Stromal cell of bone marrow (primary cell): ENCODE measurements at places on chromosomes 4 and X.

GRCh38 chr4:127084666-127085065, 548.1 kb upstream of the INTU start:
- DNase-seq, result no peak

- no peak for DNase-seq
These were observed 34.2 kb upstream of the FAT1 start for GRCh38 chr4:186757696-186758355.

DNA sequence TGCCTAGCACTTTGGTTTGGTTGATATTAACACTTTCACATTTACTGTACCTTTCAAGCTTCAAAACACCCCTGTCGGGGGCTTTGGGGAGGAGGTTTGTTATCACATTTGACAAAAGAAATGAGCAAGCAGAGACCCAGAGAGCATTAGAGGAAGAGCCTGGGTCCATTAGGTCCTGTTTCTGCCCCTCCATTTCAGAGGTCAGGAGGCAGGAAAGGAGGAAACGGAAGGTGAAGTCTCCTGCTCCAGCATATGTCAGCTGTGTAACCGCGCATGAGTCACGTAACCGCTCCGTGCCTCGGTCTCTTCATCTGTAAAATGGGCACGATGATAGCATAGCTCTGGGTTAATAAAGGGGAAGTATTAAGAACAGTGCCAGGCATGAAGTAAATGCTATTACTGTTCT, 201.9 kb upstream of the BCOR start:
- no peak for DNase-seq

DNA sequence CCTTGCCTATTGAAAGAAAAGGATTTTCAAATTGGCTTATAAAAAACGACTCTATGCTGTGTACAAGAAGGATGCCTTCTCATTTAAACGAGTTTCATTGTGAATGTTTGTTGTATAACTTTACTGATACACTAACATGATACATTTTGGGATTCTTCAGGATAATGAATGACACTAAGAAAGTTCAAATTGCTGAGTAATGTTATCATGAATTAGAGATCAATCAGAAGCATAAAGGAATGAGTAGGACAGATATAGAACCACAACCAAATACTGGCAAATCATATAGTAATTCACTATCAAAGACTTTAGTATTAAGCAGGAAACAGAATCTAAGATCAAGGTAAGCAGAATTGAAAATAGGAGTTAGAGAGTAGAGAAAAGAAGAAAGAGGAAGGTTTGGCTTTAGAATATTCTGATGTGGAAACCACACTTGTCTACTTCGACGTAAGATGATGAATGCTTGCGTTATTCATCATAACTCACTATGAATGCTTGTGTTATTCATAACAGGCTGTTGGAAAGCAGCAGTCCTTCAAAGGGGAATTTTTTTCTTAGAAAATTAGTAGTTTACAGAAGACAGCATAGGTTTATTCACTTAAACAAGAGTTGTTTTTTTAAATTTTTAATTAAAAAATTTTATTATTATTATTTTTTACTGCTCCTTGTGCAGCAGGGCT, 13.4 kb downstream of the CCDC158 start:
- DNase-seq, result peak; percentile 18

DNA sequence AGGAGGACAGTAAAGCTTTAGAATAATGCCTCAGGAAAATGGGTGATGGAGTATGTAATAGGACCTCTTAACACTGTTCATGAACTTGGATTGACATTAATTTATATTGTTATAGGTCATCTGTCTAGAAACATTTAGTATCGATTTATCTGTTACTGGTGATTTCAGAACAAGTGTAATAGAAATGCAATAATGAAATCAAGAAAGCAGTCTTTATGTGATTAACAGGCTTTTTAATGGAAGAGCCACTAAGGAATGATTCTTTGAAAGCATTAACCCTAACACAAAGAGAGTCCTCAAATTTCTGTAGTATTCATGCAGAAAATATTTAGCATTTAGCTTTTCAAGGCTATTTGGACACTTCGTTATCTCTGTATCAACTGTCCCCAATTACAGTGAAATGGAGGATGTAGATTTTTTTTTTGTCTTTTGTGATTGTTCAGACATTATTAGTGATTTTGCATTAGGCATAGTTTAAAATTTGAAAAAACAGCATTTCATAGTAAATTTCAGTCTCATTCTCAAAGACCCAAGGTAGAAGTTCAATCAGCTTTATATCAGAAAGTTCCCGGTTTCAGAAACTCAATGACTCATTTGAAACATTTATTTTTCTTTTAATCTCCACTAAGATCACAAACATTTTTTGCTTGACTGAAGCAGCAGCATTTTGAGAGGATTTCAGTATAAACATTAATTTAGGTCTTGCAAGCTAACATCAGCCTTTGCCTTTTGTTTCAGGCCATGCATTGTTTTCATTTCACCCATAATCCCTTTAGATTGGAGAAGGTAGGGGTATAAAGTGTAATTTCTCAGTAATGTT, 56.3 kb downstream of the AGTR2 start:
- no peak for DNase-seq

DNA sequence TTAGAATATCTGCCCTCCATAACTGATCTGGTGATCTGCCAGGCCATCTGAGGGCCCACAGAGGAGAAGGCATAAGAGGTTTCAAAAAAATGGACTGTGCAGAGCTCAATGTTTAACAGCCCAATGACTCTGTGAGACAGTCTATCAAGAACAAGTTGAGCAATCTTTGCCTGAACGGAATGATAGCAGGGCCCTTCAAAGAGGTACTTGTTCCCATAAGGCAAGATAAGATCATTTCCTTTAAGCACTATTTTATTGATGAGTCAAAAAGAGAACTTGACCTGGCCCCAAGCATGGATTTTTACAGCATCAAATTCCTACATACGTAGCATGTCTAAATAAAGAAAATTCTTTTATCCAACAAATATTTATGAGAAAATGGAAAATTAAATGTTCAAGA, 182.8 kb downstream of the IDS start:
- DNase-seq, result no peak

DNA sequence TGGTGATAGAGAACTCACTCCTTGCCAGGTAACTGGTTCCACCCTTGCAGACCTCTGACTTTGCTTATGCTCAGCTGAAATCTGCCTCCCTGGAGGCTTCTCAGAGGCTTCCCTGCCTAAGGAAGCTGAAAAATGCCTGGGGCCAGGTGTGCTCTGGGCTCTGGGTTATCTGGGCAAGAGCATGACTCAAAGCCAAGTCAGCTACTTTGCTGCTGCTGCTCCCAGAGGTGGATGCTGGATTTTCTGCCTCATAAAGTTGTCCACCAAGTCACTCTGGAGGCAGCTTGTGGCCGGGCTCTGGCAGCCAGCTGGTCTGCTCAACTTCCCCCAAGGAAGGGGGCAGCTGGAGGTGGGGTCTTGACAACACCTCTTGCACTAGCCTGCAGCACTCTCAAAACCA, 132.7 kb downstream of the PJA1 start:
- DNase-seq, result no peak

DNA sequence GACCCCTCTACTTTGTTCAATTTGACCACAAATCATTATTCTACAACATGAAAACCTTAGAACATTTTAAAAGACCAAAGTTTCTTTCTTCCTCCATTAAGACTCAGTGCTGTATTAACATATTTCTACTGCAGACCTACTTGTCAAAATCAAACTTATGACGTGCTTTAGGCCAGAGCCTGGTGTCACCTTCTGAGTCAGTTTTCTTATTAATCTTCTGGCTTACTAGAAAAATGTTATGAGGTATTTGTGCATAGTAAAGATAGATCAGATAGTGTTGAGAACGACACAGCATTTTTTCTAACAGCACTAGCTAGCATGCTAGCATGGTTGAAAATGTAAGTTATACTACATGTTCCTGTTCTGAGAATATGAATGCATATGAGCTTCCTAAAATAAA, 333.6 kb upstream of the FAM241A start:
- DNase-seq, result no peak

GRCh38 chr4:119268466-119268865, 53.5 kb downstream of the FABP2 start:
- DNase-seq, result no peak

GRCh38 chrX:155886409-155886808, 5.3 kb downstream of the VAMP7 start:
- no peak for DNase-seq

GRCh38 chrX:93673869-93674271, at the start of gene FAM133A:
Gene FAM133A (plus strand): TSS chrX:93674206. CDS start chrX:93709420, 35,214 bp downstream.
- peak; percentile 34 for DNase-seq

DNA sequence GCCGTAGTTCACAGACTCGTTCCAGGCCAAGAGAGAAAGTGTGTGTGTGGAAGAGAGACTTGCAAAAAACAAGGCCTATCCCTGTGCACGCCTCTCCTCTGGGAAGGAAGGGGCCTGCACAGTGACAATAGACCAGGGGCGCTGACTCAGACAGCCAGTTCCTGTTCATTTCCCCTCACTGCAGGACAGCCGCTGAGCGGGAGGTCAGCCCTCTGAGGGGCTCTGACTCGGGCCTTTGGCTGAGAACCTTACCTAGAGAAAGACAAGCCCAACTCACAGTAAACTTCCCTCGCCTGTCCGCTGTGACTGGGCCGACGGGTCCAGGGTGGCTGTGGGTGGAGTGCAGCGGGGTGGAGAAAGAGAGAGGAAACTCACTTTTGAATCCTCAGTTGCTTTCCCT, 52.1 kb downstream of the RTL5 start:
- no peak for DNase-seq

DNA sequence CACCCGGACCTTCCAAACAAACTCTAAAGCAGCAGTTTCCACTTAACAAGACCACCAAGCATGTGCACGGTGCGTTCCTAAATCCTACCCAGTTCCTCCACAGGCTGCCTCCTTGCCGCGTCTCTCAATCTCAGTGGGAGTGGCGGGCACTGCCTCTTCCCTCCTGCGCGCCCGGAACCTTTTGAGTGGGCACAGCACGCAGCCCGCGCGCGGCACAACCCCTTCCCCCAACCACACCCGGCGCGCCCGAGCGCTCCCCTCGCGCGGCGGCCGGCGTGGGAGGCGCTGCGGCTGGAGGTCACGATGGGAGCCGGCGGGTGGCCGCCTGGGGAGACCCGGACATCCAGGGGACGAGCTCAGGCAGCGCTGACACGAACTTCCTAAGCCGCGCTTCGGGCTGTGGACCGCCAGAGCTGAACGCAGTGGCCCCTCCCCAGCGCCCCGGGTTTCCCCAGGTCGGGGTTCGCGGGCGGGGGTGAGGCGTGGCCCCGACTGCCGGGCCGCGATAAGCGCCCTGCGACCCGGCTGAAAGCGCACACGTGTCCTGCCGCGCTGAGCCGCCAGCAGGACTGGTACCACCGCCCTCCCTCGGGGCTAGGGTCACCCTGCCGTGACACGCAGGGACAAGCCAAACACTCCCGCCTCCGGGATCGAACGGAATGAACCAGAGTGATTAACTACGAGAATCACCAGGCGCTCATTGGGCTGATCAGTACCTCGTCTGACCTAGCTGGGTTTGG, at the start of gene ABCG2:
TSS of gene ABCG2 (minus strand) at position 151 of the 740 bp plus-strand sequence. CDS start 18,644 bp downstream, outside the sequence.
- DNase-seq, result no peak

GRCh38 chr4:152894673-152895072, 41.5 kb upstream of the FHDC1 start:
- DNase-seq, result peak; percentile 39

DNA sequence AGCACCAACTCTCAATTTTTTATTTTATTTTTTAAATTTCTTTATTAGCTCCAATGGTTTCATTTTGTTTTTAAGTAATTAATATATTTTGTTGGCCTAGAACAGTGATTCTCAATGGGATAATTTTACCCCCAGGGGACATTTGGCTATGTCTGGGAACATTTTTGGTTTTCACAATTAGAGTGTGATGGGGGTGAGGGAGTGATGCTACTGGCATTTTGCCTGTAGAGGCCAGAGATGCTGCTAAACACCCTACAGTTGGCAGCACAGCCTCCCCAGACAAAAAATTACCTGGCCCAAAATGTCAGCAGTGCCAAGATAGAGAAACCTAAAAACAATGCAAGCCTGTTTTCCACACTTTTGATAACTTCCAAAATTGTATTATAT, 64.6 kb downstream of the HHIP start:
- DNase-seq, result no peak

DNA sequence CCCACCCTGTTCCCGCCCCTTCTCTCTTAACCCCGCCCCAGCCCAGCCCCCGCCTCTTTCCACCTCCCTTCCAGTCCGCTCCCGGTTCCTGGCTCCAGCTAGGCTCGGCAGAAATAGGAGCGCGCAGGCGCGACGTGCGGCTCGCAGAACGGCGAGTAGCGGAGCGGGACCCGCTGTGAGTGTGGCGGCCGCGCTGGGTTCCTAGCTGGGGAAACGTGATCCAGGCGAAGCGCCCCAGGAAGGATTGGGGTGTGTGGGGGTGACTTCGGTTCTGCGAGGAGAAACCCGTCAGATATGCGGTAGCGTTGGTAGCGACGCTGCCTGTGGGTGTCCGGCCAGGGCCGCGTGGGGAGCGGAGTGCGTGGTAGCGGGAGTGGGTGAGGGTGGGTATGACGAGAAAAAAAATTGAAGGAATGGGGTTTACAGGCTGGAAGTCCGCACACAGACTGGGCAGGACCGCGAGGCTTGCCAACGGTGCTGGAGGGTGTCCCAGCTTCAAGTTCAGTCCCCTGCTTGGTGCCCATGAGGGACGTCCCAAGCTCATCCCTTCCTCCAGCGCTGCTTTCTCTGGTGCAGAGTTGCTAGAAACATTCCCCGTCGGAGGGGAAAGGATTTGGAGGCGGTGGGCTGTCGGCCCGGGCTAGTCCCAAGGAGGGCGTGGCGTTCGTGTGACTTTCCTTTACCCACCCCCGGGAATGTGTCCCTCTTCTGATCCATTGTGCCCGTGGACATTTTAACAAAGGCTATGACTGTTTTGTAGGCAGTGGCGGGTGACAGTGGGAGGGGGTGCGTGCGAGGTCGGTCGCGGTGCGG, at the start of gene PRRG1:
TSS of gene PRRG1 (plus strand) at position 144 of the 813 bp plus-strand sequence. CDS start 56,886 bp downstream, outside the sequence.
- peak; percentile 68 for DNase-seq

DNA sequence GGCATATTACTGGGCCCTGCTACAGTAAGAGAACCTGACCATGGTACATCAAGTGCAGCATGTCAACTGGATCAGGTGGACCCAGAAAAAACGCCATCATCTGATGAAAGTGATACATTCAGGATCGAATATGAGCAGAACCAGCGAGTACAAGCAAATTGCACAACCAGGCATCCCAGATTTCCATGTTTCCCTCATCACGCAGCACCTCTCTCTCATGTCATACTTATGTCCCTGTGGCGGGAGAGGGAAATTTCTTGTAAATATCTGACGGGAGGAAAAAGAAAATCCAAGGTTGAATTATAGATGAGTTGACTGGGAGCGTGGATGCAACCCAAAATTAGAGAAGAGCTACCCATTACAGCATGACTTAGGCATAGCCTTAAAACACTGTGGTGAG, 608.5 kb upstream of the FAT1 start:
- no peak for DNase-seq

- no peak for DNase-seq
These were observed 82.5 kb downstream of the GATB start for GRCh38 chr4:151678048-151678872.

DNA sequence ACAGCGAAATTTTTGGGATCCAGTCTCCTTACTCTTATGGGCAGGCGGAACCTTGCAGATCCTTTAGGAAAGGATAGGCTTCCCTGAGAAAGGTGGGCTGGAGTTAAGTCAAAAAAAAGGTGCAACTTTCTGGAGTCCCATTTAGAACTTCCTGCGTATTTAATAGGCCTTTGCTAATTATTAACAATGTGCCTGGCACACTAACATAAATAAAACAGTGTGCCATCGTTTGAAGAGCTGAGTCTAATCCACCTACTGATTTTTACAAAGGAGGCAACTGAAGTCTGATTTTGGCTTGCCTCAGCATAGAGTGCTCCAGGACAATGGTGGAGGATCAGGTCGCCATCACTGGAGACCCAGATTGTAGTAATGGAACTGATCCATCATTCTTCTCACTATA, 15.7 kb downstream of the PLS3 start:
- no peak for DNase-seq

- DNase-seq, result no peak
These were observed 9.3 kb downstream of the FLNA start for GRCh38 chrX:154365052-154365600.
